ENCODE measurements at places on chromosomes 5 and 9.

GRCh38 chr5:29672678-29673077 lies 1520.8 kb upstream of the CDH6 start:
- DNase-seq: no peak

DNA sequence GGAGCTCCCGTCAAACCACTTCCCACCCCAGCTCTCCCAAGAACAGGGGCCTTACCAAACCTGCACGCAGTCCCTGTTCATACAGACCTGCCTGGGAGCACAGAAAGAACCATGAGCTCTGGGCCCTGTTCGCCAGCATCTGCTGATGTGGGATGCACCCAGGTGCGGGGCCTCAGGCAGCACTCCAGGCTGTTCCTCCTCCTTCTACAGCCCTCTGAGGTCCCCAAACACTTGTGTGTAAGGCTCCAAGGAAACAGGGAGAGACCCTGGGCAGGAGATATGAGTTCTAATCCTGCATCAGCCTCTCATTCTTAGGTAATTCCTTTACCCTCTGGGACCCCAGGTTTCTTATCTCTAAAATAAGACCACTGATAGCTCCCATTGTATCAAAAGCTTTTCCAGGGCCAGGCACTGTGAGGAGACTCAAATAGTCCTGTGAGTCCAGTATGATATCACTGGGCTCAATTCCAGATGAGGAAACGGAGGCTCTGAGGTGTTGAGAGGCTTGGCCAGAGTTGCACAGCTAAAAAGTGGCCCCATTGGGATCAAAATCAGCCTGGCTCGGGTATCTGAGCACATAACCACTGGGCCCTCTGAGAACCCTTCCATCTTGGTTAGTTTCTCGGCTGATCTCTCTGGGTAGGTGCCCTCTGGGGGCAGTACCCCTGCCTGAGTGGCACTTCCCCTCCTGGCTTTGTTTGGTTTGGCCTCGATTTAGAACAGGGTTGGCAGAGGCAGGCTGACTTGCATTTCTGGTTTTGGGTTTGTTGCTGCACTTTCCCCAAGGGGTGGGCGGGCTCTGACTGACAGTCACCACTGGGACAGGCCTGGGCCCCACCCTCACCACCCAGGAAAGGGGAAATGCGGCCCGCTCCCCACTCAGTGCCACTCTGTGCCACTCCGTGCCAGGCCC lies 116.8 kb downstream of the RGS3 start:
- DNase-seq: no peak

DNA sequence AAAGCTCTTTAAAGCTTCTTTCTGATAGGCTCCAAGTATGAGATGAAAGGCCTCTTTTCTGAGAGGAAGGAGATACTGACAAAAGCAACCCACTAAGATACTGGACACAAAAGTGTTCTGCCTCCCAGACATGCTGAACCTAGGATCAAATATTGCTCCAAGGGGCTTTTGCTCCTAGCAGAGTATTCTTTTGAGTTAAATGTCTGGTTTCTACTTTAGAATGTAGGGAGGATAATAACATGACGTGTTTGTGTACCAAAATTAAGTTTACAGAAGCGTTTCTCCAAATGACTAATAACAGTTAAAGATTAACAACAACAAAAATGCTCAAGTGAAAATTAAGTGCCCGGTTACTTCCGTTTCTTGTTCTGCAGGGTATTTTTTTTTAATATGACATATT lies 2293.3 kb upstream of the C9orf72 start:
- DNase-seq: no peak

GRCh38 chr9:91966503-91966902 lies 16.5 kb upstream of the ROR2 start:
- DNase-seq: no peak

- no peak for DNase-seq
These were observed 659.4 kb upstream of the ADAMTS16 start for GRCh38 chr5:4480528-4481349.

- no peak for DNase-seq
These were observed 984.9 kb downstream of the TLE4 start for GRCh38 chr9:80556631-80557030.

- DNase-seq: no peak
These were observed 20.9 kb downstream of the PCSK5 start for GRCh38 chr9:75911390-75911789.

DNA sequence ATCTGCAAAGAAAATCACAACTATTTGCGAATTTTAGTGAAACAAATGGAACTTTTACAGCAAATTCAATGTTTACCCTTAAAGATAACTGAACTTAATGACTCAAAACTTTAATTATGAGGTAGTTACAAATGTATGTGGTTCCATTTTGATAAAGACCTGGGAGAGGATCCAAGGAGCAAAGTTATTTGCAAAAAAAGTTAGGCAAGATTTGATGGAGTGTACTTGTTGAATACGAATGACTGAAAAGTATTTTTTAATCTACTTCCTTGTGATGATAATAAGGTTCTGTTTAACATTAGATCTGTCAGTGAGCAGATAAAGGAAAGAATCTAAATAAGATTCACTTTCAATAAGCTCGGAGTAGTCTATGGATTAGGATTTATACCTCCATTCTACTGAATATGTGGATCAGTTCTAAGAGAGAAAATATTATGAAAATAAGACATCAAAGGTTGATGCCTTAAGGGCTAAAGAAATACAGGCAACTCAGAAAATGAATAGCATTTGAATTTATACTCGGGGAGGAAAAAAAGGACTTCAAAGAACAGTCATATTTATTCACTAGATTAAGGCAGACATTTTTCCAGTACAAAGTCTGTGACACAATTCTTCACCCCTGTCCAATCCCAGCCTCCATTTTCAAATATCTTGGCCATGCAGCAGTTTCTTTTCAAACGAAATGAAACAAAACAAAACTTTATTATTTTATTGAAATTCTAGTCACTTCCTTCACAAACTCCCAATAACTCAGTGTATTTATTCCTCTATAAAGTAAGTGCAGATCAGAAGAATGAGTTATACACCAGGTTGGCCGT lies 199.8 kb downstream of the PDE4D start:
- no peak for DNase-seq

DNA sequence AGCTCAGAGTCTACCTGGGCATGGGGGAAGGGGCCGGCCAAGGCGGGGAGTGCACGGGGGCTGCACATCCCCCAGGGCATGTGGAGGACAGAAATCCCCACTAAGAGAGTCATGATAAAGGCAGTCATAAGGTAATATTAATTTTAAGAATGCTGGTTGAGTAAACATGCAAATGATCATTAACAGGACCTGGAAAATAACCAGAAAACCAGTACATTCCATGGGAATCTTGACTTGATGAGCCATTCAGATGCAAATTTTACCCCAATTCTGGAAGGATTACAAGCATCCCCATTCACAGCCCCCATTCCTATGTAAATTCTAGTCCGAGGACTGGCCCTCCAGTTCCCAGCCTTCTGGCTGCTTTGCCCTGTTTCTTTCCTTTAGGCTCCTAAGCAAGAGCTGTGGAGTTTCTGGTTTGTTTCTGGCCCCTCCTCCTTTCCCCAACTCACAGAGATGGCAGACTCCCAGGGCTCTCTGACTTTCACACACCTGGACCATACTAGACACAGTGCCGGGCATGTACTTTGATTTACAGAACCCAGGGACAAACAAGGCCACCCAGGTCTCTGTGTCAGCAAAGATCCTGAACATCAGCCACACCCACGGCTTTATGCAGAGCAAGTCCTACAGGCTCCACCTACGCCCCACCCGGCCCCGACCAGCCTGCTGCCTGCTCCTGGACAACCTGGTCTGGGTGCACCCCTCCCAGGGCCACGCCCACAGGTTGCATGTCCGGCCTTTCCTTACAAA lies 62.7 kb downstream of the SEMA4D start:
- no peak for DNase-seq

DNA sequence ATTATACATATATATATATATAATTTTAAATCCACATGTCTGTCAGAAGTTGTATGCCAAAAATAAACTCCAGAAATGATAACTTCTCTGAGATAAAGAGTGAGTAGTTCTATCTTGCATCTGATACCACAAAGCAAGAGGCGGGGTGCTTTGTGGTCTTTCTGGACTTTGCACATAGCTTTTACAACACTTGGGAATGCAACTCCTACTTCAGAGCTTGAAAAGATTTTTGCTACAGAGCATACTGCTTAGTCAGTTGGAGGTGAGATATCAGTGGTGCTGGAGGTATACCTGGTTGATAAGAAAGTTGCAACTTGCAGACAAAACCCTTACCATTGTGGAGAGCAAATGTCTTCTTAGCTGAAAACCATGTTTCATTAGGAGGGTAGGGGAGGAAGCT lies 1384.5 kb upstream of the NUDT12 start:
- no peak for DNase-seq

DNA sequence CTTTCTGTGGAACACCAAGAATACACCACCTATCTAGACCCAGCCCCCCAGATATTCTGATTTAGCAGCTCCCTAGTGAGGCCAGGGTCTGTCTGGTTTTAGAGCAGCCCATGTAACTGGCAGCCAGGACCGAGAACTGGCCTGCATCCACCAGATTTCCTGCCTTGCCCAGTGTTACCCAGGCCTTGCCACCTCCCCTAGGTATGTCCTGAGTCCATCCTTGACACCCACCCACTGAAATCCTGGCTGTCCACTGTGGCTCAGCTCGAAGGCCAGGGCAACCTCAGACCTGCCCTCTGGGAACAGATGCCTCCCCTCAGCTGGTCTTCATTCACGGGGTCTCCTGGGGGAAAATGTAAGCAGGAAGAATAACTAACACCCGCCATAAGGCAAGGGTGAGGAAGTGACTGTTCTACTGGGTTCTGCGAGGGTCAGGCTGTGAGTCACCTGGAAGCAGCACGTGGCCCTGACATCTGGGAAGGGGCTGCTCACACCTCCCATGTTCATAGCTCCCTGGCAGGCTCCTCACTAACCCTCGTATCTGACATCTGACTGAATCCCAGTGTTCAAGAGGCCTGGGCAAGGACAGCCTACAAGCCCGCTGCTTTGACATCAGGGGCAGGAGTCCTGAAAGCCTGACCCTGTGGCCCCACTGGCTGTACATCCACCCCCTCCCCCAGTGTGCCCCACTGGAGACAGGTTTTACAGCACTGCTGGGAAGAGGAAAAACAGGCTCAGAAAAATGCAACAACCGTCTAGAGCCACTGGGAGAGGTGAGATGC lies 72.7 kb downstream of the SEMA4D start:
- DNase-seq: no peak

DNA sequence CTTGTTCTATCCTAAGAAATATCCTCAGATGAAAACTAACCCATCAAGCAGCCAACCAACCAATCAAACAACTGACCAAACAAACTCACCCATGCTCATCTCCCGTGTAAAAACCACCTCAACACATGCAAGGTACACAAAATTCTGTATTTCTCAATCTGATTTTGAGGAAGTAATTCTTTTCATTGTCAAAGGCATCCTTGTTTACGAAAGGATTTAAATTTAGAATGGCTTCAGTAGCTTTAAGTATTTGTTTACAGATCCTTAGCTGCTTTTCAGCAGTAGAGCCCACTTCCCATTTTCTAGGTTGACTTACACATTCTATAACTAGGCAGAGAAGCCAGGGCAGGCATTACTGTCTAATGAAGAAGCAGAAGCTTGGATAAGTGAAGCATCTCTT lies 78.6 kb downstream of the NTRK2 start:
- DNase-seq: no peak

GRCh38 chr5:153883854-153884611 lies 154.7 kb downstream of the FAM114A2 start:
- DNase-seq: no peak

- no peak for DNase-seq
These were observed 68.8 kb downstream of the ZNF608 start for GRCh38 chr5:124677374-124678351.

DNA sequence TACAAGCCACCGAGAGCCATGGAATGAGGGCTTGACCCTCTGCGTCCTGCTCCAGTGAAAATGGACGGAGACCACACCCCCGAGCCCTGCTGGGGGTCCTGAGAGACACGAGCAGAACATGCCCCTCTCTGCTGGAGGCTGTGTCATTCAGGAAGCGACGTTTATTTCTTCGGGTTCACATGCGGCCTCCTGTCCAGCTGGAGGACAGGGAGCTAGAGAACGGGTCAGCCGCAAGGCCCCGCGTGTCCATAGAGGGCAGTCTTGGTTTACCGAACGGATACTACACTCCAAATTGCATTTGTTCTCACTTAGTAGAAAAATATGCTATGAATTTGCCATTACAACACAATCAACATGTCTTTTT lies 36.1 kb downstream of the MRPL36 start:
- DNase-seq: peak; percentile 12

DNA sequence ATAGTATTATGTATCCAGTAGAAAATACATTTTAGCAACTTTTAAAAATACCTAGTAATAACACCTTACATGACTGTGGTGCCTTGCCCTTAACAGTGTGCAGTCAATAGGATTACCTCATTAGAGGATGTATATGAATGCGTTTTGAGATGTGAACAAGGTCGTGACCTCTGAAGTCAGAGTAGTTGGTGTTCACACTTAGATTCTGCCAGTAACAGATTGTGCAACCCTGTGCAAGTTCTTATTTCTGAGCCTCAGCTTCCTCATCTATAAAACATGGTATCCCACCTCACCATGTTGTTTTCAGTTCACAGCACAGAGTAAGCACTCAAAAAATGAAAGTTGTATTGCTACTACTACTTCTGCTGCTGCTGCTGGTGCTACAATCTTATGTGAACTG lies 347.3 kb downstream of the KDM4C start:
- DNase-seq: no peak

DNA sequence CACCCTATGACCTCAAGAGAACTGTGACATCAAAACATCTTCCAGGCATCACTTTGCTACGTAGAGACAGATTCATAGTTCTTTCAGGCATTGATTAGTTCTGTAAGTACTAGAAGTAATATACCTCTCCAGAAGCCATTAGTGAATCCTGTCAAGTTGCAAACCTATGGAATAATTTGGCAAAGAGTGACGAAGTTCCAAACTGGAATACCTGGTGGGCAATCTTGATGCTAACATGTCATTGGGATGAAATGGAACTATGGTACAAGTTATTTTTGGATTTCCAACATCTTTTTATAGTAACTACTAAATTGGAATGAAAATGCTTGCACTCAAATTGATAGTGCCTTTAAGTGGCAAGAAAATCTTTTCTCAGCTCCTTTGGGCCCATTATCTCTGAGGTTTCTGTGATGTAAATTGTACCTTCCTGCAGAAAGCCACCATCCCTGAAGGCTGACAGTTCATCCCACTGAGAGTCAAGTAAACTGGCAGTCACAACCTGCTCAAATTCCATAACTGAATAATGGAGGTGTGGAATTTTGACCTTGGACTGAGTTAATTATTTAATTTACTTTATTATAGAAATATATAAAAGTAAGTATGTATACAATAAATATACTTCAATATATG lies 435.5 kb downstream of the DTWD2 start:
- DNase-seq: no peak

- no peak for DNase-seq
These were observed 408.6 kb downstream of the BNC2 start for GRCh38 chr9:16461851-16462250.

DNA sequence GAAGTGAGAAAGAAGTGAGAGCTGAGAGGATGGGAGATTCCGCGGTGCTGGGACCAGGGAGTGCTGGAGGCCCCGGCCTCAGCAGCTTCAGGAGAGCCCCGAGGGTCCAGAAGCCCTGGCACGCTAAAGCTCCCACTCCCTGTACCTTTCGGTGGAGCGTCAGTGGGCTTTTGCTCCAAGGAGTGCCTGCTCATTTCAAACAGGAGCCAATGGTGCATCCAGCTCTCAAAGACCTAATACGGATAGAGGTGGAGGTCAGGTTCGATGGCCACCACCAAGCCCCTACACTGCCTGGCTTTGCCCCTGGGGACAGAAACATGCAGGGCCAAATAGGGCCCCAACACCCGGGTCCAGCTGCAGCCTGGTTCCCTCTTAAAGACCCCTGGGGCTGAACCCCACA lies 8.2 kb downstream of the CD74 start:
- DNase-seq: no peak

GRCh38 chr5:100855937-100856430 lies 47.1 kb downstream of the ST8SIA4 start:
- DNase-seq: no peak

GRCh38 chr5:175696139-175696854 lies 38.4 kb downstream of the HRH2 start:
- DNase-seq: peak; percentile 93

Data from CMK (cell line).